ENCODE measurements at places on chromosomes 16 and 17.

DNA sequence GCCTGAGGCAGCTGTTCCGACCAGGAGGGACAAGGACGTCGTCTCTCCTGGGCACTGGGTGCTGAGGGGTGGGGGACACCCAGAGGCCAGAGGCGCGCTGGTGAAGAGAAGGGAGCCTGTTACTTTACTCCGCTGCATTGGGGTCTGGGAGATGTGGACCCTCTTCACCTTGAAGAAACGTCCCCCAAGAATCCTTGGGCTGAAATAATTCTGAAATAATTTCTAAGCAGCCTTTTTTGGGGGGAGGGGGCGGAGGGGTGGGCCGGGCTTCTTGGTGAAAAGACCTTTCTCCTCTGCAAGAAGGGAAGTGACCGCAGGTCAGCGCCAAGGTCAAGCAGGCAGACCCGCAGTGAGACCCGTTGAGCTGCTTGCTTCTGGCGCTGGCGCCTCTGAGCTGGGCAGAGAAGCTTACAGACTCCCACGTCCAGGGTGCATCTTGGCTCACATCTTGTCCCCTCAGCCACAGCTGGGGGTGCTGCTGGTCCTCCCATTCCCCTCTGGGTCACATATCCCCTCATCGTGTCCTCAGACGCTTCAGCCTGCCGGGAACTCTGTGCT, 1.1 kb downstream of the SYT17 start:
- DNase-seq: no peak
- peaks cover 3% of the 10 kb centered on the region for H3K27me3 ChIP-seq
- peaks cover 23% of the 10 kb centered on the region for H3K4me1 ChIP-seq
- H3K27ac ChIP-seq: no peak overlapping the region
- H3K4me3 ChIP-seq: peak overlapping the region; percentile 56

GRCh38 chr16:8565498-8565897, 24.8 kb downstream of the TMEM114 start:
- H3K4me1 ChIP-seq: peaks cover 21% of the 10 kb centered on the region
- H3K36me3 ChIP-seq: no peaks in the 10 kb centered on the region
- H3K27ac ChIP-seq: no peak overlapping the region
- peaks cover 9% of the 10 kb centered on the region for H3K27me3 ChIP-seq

- H3K36me3 ChIP-seq: peaks cover 11% of the 10 kb centered on the region
- H3K27ac ChIP-seq: no peak overlapping the region
- no peak overlapping the region for H3K4me3 ChIP-seq
- no peaks in the 10 kb centered on the region for H3K27me3 ChIP-seq
- DNase-seq: no peak
Measured at GRCh38 chr16:28181515-28181914, 30.2 kb downstream of the XPO6 start.

DNA sequence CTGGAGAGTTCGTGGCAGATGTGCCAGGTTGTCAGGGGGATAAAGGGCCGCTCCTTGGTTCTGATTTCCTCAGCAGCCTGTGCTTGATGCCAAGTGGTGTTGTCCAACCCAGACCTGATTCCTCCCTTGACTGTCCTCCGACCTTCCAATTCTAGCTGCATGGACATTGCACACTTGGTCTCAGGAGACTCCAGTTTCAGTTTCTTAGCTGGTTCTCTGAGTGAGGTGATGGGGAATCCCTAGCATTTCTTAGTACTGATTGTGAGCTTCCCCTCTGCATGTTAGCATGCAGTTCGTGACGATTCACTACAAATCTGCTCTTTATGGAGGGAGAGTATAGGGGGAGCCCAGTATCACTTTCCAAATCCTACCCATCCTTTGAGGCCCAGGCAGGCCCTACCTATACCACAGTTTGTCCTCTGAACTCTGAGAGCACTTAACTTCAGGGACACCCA, 12.4 kb upstream of the CCR7 start:
- H3K4me3 ChIP-seq: no peak overlapping the region
- H3K36me3 ChIP-seq: no peaks in the 10 kb centered on the region
- H3K27me3 ChIP-seq: no peaks in the 10 kb centered on the region
- no peak overlapping the region for H3K27ac ChIP-seq

- H3K27ac ChIP-seq: no peak overlapping the region
- H3K4me1 ChIP-seq: no peaks in the 10 kb centered on the region
- DNase-seq: no peak
- no peaks in the 10 kb centered on the region for H3K27me3 ChIP-seq
- no peak overlapping the region for H3K4me3 ChIP-seq
- no peaks in the 10 kb centered on the region for H3K36me3 ChIP-seq
Measured at GRCh38 chr16:86379505-86379846, 130.9 kb upstream of the FOXF1 start.

DNA sequence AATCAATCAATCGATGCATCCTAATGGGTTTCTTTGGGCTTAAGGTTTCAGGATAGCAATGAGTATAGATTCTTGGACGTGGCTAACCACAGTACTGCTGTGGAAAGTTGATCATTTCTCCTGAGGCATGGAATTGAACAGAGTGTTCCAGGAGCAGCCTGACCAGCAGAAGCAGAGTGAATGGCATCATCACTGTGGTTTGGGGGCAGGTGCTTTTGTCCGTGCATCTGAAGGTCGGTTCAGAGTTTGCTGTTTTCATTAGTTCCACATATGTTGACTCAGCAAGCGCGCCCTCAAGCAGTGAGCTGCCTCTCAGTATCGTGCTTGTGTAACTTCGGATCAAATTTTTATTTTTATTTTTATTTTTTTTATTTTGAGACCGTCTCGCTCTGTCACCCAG, 24.9 kb downstream of the KIAA0513 start:
- H3K27ac ChIP-seq: no peak overlapping the region
- no peak for DNase-seq
- no peaks in the 10 kb centered on the region for H3K27me3 ChIP-seq
- H3K36me3 ChIP-seq: peaks cover 11% of the 10 kb centered on the region
- no peak overlapping the region for H3K4me3 ChIP-seq

GRCh38 chr17:1423456-1424135, 23.6 kb upstream of the YWHAE start:
- no peaks in the 10 kb centered on the region for H3K27me3 ChIP-seq
- peaks cover 52% of the 10 kb centered on the region for H3K36me3 ChIP-seq
- H3K4me1 ChIP-seq: no peaks in the 10 kb centered on the region
- no peak overlapping the region for H3K4me3 ChIP-seq
- no peak overlapping the region for H3K27ac ChIP-seq

- H3K4me3 ChIP-seq: no peak overlapping the region
- no peak for DNase-seq
- peaks cover 8% of the 10 kb centered on the region for H3K27me3 ChIP-seq
- H3K4me1 ChIP-seq: peaks cover 12% of the 10 kb centered on the region
- no peak overlapping the region for H3K27ac ChIP-seq
Measured at GRCh38 chr16:53546988-53547391, 44.0 kb upstream of the AKTIP start.

GRCh38 chr16:46817961-46818360, 13.0 kb downstream of the C16orf87 start:
- peaks cover 2% of the 10 kb centered on the region for H3K36me3 ChIP-seq
- no peaks in the 10 kb centered on the region for H3K27me3 ChIP-seq
- H3K27ac ChIP-seq: no peak overlapping the region
- no peak overlapping the region for H3K4me3 ChIP-seq

GRCh38 chr16:12771341-12771798, 32.3 kb downstream of the CPPED1 start:
- peak overlapping the region; percentile 63 for H3K27ac ChIP-seq
- no peaks in the 10 kb centered on the region for H3K27me3 ChIP-seq
- H3K36me3 ChIP-seq: no peaks in the 10 kb centered on the region
- DNase-seq: no peak

DNA sequence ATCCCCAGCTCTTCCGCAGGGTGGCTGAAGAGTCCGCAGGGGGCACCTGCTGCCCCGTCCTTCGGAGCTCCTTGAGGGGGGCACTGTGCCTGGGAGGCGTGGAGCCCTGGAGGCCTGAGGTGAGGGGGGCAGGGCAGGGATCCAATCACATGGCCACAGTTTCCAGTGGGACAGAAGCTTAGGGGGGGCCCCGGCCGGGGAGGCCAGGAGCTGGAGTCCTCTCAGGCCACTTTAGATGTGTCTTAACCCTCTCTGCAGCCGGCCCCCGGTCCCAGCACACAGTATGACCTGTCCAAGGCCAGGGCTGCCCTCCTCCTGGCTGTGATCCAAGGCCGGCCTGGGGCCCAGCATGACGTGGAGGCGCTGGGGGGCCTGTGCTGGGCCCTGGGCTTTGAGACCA, 10.8 kb downstream of the ZNF213 start:
- H3K27me3 ChIP-seq: no peaks in the 10 kb centered on the region
- H3K4me3 ChIP-seq: no peak overlapping the region
- H3K36me3 ChIP-seq: peaks cover 53% of the 10 kb centered on the region
- DNase-seq: no peak
- H3K27ac ChIP-seq: no peak overlapping the region

DNA sequence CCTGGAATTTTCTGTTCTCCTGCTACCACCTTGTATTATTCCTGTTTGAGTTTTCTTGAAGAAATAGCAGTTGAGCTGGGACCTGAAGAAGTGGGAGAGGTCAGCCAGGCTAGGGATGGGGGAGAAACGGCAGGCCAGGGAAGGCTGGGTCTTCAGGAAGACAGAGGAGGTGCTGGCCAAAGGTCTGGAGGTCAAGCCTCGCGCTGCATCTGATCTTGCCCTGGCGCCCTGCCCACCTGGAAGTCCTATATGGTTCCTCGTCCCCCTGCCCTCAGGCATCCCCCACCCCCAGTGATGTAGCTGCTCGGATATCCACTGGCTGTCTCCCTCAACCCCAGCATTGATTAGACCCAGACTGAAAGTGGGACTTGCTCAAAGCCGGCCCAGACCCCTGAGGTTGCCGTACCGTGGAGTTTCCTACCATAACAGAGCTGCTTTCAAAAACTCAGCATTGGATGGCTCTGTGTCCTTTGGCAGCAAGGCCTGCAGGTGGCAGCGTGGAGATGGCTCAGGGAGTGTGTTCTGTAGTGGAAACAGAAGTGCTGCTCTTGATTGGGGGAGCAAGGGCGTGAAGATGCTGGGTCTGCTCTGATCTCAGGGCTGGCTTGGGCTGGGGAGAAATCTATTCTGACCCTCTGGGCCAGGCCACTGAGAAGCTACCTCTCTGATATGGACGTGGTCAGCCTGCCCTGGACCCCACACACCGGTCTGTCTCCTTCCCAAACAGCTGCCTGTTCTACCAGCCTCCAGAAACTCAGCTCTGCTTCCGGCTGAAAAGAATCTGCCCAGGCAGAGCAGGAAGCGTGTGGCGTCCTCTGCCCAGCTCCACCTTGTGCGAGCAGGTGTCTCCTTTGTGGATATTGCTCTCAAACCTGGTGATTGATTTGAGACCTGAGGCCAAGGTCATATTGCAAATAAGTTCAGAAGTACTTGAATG, 107.0 kb upstream of the CACNG5 start:
- H3K4me3 ChIP-seq: no peak overlapping the region
- H3K27ac ChIP-seq: peak overlapping the region; percentile 33
- DNase-seq: no peak
- peaks cover 43% of the 10 kb centered on the region for H3K4me1 ChIP-seq
- peaks cover 2% of the 10 kb centered on the region for H3K36me3 ChIP-seq

DNA sequence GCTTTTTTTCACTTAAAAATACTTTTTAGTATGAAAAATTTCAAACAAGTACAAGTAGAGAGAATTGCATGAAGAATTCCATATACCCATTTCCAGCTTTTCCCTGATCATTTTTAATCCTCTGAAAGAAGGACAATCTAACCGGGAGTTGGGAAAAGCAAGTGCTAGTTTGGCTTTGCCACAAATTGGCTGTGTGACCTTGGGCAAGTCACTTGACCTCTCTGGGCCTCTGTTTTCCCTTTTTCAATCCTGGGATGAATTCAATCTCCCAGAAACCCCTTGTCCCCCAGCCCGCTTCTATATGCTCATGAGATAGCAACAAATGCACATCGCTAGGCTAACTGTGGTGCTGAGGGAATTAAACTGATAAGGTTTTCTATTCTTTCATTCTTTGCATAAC, 49.4 kb downstream of the ASIC2 start:
- no peaks in the 10 kb centered on the region for H3K36me3 ChIP-seq
- DNase-seq: no peak
- H3K4me3 ChIP-seq: no peak overlapping the region
- H3K27ac ChIP-seq: no peak overlapping the region

- no peaks in the 10 kb centered on the region for H3K36me3 ChIP-seq
- no peaks in the 10 kb centered on the region for H3K27me3 ChIP-seq
- no peak overlapping the region for H3K4me3 ChIP-seq
- H3K4me1 ChIP-seq: no peaks in the 10 kb centered on the region
Measured at GRCh38 chr16:68724797-68725196, 12.3 kb upstream of the CDH1 start.

DNA sequence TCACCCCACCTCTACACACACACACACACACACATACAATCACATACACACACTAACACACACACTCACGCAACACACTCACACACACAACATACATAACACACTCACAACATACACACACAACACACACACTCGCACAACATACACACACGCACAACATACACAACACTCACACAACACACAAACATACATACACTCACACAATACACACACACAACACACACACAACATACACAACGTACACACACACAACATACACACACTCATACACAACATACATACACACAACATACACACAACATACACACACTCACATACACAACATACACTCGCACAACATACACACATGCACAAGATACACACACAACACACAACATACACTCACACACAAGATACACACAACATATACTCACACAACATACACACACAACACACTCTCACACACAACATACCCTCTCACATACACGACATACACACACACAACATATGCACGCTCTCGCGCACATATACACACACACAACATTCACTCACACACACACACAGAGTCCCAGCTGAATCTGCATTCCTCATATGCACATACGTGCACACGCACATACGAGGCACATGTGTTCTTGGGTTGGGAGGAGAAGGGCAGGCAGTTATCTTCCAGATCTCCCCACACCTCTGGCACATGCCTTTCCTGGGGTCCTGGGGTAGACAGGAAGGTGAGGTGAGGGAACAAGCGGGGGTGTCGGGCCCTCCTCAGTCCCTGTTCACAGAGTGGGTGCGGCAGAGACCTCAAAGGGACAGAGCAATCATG, 1.1 kb downstream of the ASGR2 start:
- H3K36me3 ChIP-seq: no peaks in the 10 kb centered on the region
- no peak overlapping the region for H3K4me3 ChIP-seq
- H3K4me1 ChIP-seq: peaks cover 9% of the 10 kb centered on the region
- no peak for DNase-seq
- no peaks in the 10 kb centered on the region for H3K27me3 ChIP-seq

- H3K27me3 ChIP-seq: no peaks in the 10 kb centered on the region
- DNase-seq: no peak
- no peak overlapping the region for H3K4me3 ChIP-seq
- H3K4me1 ChIP-seq: no peaks in the 10 kb centered on the region
- no peak overlapping the region for H3K27ac ChIP-seq
Measured at GRCh38 chr16:82201926-82202325, 31.9 kb upstream of the MPHOSPH6 start.

GRCh38 chr17:67098006-67098405, 53.7 kb downstream of the CACNG1 start:
- H3K27ac ChIP-seq: no peak overlapping the region
- H3K4me3 ChIP-seq: no peak overlapping the region
- no peak for DNase-seq
- peaks cover 3% of the 10 kb centered on the region for H3K36me3 ChIP-seq
- no peaks in the 10 kb centered on the region for H3K4me1 ChIP-seq

GRCh38 chr16:22710326-22710725, 103.6 kb upstream of the HS3ST2 start:
- DNase-seq: no peak
- H3K27me3 ChIP-seq: no peaks in the 10 kb centered on the region
- H3K27ac ChIP-seq: no peak overlapping the region
- H3K36me3 ChIP-seq: no peaks in the 10 kb centered on the region
- no peaks in the 10 kb centered on the region for H3K4me1 ChIP-seq
- no peak overlapping the region for H3K4me3 ChIP-seq

GRCh38 chr17:31269578-31269983, 27.5 kb downstream of the OMG start:
- no peak overlapping the region for H3K27ac ChIP-seq
- no peak for DNase-seq
- no peaks in the 10 kb centered on the region for H3K27me3 ChIP-seq
- H3K4me3 ChIP-seq: no peak overlapping the region
- peaks cover 17% of the 10 kb centered on the region for H3K36me3 ChIP-seq
